ENCODE measurements at places on chromosomes 13 and 19.

DNA sequence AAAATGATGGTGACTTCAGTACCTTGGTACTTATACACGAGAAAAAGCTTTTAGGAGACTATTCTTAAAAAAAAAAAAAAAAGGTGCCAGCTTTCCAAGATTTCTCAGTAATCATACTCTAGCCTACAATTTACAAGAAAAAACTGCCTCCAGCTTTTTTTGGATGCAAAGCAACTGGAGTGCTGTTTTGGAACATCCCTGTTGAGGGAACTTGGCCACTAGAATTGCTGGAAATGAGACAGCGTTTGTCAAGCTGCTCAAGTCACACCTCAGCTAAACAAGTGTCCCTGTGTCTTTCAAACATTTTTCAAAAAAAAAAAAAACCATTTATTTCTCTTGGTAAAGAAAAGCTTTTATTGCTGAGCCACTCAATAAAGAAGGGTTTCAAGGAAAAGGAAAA is 413.1 kb upstream of the ARGLU1 start:
- no peak for DNase-seq

GRCh38 chr13:84917252-84917878 is 881.9 kb downstream of the SLITRK6 start:
- DNase-seq: peak; percentile 64

DNA sequence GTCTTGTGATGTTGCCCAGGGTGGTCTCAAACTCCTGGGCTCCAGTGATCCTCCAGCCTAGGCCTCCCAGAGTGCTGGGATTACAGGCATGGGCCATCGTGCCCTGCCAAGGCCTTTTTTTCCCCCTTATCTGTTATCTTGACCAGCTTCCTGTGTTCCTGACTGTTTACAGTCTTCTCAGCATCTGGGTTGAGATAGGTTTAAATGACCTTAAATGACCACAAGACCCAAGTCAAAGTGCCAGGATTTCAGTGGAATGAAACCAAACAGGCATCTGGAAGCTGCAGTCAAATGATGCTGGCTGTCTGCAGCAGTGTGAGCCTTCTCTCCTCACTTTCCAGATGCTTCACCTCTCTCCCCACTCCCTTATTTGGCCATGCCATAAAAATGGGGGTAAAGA is 114.2 kb upstream of the CLDN10 start:
- no peak for DNase-seq

- DNase-seq: no peak
Observed at GRCh38 chr13:66842766-66843165, 387.4 kb downstream of the PCDH9 start.

DNA sequence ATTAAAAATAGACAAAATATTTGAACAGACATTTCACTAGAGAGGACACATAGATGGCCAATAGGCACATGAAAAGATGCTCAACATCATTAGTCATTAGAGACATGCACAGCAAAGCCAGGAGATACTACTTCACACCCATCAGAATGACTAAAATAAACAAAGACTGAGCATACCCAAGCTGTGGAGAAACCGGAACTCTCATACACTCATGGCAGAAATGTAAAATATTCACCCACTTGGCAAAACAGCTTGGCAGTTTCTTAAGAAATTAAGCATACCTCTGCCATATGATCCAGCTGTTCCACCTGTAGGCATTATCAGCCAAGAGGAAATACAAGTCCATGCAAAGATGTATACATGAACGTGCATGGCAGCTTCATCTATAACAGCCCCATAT is 213.4 kb downstream of the TSHZ3 start:
- DNase-seq: no peak

DNA sequence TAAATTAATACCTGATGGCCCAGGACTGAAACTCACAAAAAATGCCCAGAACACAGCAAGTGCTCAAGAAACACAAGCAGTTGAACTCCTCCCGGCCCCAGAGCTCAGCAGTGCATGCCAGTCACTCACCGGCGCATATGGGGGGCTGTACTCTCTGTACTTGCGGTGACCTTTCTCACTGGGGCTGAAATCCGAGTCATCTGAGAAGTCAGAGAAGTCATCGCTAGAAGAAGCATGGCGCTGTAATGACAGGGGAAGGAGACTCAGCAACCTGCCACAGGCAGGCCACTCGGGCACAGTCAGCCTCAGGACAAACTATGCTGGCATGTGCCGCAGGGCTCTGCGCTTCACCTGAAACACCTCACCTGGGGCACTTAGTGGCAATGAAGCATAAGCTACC is 19.7 kb downstream of the ZC3H4 start:
- DNase-seq: no peak

- DNase-seq: no peak
Observed at GRCh38 chr13:33537026-33537425, 251.5 kb upstream of the STARD13 start.

DNA sequence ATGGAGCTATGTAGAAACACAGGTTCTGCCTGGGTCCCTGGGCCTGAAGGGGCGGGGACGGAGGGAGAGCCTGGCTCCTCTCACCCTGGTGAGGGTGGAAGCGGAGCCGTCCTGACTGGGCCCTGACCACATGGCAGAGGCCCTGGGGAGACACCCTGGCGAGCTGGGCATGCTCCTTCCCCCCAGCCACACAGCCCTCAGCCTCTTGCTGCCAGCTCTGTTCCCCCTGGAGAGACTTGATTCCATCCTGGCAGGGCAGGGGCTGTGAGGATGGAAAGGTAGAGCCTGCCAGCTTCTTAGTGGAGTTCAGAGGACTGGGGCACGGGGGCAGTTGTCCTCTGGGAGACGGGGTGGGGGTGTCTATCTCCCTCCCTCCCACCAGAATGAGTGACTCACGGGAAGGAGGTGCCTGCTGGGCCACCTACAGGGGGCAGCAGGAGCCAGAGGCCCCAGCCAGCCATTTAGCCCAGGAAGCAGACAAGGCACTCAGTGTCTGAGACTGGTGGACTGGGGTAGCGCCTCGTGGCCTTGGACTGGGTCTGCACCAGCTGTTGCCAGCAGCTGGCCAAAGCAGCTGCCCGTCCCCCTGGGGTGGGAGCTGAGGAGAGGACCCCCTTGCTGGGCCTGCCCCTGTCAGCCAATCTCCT is 22.8 kb upstream of the RNF17 start:
- peak; percentile 48 for DNase-seq

DNA sequence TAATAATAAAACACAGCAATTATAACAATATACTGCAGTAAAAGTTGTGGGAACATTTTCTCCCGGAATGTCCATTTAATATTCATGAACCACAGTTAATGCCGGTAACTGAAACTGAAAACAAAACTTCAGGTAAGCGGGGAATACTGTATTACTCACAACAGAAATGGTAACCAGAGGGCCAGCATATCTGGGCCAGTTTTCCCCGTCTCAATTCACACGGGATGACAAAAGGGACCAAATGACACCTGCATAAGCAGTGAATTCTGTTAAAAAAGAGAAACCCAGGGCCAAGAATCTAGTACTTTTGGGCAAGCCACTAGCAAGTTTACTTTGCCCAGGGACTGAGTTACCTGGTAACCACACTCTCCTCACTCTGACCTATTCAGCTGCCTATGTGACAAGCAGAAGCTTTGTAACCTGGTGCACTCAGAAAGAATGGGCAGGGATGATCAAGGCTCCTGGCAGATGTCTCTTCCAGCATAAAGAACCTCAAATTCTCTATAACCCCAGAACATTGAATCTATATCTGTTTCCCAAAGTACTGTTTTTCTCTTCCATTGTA is 1171.2 kb downstream of the DIAPH3 start:
- DNase-seq: no peak

DNA sequence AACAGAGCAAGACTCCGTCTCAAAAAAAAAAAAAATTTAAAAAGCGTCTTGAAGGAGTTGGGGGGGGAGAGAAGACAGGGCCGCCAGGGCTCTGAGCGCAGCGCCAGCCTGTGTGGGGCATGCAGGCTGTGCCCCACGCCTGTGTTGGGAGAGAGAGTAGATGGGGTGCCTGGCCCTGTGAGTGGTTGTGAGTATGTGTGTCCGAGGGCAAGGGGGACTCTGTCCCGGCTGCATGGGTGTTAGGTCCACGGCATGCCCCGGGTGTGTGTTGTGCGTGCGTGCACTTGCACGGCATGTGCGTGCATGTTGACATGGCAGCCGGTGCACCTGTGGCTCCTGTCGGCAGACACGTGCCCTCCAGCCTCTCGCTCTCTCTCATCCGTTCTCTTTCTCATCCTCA is 3.4 kb downstream of the MAP2K7 start:
- no peak for DNase-seq

DNA sequence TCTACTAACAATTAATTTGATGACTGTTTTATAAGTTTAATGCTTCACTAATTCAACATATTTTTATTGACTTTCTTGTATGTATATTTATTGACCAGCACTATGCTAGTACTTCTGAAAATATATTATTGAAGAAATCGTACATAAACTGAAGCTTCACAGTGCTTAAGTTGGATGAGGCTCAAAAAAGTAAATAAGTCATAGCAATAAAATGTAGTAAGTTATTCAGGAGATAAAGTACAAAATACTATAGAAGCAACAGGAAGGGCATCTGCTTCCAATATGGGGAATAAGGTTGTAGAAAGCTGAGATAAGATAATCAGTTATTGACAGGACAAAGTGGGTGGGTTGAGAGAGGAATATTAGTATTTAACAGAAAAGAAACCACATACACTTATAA is 944.9 kb upstream of the MIR17HG start:
- DNase-seq: no peak

DNA sequence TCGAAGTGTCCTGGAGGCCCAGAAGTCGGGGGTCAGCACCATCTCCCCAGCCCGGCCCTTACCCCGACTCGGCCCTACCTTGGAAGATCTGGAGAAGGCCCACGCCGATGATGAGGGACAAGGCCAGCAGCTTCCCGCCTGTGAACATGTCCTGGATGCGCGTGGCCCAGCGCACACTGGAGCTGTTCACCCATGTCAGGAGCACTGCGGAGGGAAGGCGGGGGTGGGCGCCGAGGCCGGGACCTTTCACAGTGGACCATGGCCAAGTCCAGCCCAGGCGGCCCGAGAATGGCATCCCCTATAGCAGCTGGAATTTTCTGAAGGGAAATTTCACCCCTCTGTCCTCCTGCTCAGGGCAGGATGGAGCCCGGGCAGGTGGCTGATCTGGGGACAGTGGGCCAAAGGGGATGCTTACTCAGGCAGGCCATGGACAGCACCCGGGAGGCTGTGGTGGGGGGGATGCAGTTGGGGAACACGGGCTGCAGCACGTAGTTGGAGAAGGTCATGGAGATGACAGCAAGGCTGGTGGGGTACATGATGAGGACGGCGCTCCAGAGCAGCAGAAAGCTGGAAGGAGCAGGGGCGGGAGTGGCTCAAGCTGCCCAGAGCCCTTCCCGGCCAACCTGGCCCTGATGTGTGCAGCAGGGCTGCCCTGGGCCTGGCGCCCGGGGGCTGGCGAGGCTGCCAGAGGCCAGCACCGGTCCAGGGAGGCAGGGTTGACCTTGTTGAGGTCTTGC is 13.0 kb downstream of the SLC7A10 start:
- DNase-seq: no peak

DNA sequence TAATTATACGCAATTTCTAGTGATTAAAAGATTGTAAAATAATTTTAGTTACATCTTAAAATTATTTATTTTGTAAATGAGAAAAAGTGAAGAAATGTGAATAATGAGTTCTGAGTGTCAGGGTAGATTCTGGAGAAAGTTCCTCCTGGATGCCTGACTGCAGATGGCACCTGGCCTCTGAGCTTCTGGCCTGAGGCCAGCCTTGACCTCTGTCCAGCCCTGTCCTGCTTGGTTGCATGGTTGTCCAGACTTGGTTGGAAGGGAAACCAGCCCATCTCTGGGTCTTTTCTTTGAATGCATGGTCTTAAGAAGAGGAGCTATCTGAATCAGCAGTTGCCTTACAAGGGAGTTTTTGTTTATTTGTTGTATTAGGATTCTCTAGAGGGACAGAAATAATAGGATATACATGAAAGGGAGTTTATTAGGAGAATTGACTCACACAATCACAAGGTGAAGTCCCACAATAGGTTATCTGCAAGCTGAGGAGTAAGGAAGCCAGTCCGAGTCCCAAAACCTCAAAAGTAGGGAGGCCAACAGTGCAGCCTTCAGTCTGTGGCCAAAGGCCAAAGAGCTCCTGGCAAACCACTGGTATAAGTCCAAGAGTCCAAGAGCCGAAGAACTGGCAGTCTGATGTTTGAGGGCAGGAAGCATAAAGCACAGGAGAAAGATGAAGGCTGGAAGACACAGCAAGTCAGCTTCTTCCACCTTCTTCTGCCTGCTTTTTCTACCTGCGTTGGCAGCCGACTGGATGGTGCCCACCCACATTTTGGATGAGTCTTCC is 385.8 kb downstream of the ZNF536 start:
- no peak for DNase-seq

DNA sequence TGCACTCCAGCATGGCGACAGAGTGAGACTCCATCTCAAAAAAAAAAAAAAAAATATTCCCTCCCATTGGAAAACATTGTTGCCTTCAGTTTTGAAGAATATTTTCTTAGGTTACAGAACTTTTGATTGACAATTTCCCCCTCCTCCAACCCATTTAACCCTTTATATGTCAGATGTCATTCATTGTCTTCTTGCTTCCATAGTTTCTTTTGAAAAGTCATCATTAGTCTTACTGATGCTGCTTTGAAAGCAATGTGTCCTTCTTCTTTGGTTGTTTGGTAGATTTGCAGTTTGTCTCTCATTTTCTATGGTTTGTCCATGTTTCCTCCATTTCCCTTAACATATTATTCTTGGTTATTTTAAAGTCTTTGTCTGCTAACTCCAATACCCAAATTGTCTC is 25.4 kb downstream of the ZNF558 start:
- DNase-seq: no peak

DNA sequence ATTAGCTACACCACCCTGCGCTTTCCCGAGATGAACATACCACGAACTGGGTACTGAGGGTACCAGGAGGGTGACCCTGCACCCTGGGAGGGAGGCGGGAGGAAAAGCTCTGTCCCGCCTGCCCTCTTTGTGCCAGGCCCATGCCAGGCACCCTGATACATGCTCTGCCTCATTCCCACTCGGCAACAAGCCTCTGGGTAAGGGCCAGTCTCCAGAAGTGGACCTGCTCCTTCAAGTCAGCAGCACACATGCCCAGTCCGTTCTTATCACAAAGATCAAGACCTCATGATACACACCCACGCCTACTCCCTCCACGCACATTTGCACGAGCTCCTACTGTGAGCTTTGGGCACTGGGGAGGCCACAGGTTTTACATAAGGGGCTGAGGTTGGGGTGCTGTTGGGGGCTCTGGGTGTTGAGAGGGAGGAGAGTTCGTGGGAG is 2.0 kb upstream of the FFAR1 start:
- DNase-seq: no peak

DNA sequence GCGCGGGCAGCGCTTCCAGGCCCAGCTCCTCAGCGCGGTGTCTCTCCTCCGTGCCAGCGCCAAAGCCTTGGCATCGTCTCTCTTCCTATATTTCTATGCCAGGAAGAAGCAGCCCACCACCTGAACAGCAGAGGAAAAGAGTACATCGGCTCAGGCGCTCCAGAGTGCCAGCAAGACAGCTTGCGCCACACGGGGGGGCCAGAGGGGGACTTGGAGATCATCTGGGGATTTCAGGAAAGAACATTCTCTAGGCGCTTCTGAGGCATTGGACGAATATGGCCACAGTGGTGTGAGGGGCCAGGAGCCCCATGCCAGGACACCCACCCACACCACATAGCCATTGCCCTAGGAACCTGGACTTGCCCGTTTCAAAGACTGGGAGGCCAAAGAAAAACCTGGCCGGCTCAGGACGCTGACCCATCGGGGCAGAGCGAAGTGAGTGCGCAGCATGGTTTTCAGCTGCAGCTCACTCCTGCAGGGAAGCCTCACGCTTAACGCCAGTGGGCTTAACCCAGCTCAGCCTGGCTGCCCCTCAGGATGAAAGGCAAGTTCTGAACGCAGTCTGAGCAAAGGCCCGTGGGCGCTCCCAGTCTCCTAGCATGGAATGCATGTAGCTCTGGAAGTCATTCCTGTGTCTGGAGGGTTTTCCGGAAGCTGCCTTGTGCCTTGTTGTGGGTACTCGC is 62.1 kb downstream of the GGACT start:
- DNase-seq: peak; percentile 85

- no peak for DNase-seq
Observed at GRCh38 chr19:2275588-2276428, 6.2 kb downstream of the PEAK3 start.

Measured in NCI-H82 (cell line).